Adrenal gland (tissue), 19 donors: ENCODE measurements at places on chromosomes 4 and X.

GRCh38 chrX:24019448-24019847 is 7.5 kb downstream of the KLHL15 start:
- peaks cover 4% of the 10 kb centered on the region for H3K4me1 ChIP-seq
- H3K36me3 ChIP-seq, result no peaks in the 10 kb centered on the region
- DNase-seq, result no peak
- no peaks in the 10 kb centered on the region for H3K27me3 ChIP-seq
- no peak overlapping the region for H3K27ac ChIP-seq

DNA sequence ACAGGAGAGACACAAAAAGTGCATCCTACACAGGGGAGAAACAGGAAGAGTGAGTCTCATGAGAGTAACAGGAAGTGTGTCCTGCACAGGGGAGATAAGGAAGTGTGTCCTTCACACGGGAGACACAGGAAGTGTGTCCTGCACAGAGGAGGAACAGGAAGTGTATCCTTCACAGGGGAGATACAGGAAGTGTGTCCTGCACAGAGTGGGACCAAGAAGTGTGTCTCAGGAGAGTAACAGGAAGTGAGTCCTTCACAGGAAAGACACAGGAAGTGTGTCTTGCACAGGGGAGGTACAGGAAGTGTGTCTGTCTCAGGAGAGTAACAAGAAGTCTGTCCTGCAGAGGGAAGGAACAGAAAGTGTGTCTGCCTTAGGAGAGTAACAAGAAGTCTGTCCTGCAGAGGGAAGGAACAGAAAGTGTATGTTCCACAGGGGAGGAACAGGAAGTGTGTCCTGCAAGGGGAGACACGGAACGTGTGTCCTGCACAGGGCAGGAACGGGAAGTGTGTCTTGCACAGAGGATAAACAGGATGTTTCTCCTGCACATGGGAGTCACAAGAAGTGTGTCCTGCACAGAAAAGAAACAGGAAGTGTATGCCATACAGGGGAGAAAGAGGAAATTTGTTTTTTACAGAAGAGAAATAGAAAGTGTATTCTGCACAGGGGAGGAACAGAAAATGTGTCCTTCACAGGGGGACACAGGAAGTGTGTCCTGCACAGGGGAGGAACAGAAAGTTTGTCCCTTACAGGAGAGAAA is 102.0 kb downstream of the ARSF start:
- H3K27me3 ChIP-seq, result peaks cover 9% of the 10 kb centered on the region
- H3K4me3 ChIP-seq, result no peak overlapping the region
- H3K27ac ChIP-seq, result no peak overlapping the region

GRCh38 chr4:98284640-98285046 is 23.5 kb downstream of the RAP1GDS1 start:
- H3K27me3 ChIP-seq, result no peaks in the 10 kb centered on the region
- no peaks in the 10 kb centered on the region for H3K36me3 ChIP-seq
- DNase-seq, result no peak

GRCh38 chrX:4181782-4182407 is 468.4 kb upstream of the PRKX start:
- H3K27me3 ChIP-seq, result no peaks in the 10 kb centered on the region
- no peaks in the 10 kb centered on the region for H3K36me3 ChIP-seq
- H3K4me1 ChIP-seq, result no peaks in the 10 kb centered on the region

DNA sequence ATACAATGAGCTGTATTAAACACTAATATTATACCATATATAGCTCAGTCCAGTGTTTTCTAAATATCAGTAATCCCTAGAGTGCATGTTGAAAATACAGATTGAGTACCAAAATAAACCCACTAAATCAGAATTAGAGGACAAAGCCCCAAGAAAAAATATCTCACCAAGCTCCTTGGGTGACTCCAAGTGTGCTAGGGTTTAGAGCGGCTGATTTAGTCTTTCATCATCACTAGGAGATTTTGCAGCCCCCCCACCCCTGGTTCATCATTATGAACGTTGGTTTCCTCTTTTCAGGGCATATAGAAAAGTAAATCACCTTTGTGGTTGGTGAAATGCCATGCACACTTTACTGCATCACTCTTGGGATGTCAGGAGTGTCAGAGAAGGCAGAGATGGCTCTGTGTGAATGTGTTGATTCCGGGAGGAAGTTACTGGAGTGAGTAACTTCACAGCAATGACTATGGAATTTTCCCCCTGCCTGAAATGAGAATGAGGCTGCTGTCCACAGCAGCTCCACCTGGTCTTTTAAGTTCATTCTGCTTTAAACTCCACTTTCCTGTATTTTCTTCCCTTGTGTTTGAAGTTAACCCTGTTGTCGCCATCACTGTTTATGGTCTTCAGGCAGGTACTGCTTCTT is 25.2 kb upstream of the ANAPC4 start:
- H3K4me3 ChIP-seq, result no peak overlapping the region
- H3K36me3 ChIP-seq, result peaks cover 3% of the 10 kb centered on the region
- H3K27me3 ChIP-seq, result no peaks in the 10 kb centered on the region
- no peak overlapping the region for H3K27ac ChIP-seq

DNA sequence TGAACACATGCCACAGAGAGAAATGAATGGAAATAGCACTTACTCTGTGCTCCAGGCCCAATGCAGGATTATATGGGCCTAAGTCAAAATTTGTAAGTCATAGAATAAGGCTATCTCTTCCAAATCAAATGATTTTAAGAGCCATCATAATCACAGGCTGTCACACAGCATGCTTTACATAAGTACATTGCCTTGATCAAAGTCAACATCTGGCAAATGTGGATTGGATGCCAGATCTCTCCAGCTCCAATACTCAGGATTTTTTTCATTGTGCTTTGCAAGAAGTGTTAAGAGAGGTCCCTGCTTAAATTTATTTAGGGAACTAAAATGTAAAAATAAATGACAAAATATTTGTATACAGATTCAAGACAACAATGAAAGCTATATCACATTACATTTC is 299.9 kb downstream of the PRDM5 start:
- no peaks in the 10 kb centered on the region for H3K4me1 ChIP-seq
- H3K4me3 ChIP-seq, result no peak overlapping the region
- H3K27me3 ChIP-seq, result no peaks in the 10 kb centered on the region

DNA sequence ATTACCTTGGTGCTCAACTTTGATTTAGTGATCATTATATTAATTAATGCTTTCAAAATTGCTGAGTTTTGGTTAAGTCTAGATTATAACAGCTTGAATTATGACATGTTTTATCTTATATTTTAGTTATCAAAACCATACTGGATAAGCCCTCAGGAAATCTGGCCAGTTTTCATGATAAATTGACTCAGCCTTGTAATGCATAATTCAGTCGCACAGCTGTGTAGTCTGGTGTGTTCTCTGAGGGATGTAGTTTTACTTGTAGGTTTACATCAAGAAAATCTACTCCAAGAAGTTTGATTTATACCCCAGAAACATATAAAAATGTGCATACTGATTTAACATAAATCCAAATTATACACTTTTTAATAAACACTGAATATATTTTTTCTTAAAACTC is 477.5 kb downstream of the SPRY1 start:
- no peak overlapping the region for H3K27ac ChIP-seq
- H3K4me1 ChIP-seq, result peaks cover 45% of the 10 kb centered on the region
- H3K36me3 ChIP-seq, result no peaks in the 10 kb centered on the region
- no peak for DNase-seq

DNA sequence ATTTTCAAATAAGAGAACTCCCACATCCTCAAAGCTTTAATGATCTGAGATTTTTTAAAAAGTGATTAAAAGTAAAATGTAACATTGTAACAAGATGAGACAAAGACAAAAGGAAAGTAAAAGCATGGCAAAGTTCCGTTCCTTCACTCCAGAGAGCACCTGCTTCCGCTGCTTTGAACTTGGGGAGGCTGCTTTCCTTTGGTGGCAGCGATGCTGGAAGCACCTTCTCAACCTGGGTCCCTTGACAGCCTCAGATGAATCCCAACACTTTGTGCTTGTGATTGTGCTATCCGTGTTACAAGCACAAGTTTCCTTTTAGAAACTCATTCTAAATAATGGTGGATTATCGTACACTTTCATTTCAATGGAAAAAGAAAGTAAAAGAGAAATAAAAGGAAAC is 59.7 kb downstream of the HADH start:
- H3K4me3 ChIP-seq, result no peak overlapping the region
- DNase-seq, result no peak
- no peaks in the 10 kb centered on the region for H3K27me3 ChIP-seq
- H3K27ac ChIP-seq, result no peak overlapping the region

DNA sequence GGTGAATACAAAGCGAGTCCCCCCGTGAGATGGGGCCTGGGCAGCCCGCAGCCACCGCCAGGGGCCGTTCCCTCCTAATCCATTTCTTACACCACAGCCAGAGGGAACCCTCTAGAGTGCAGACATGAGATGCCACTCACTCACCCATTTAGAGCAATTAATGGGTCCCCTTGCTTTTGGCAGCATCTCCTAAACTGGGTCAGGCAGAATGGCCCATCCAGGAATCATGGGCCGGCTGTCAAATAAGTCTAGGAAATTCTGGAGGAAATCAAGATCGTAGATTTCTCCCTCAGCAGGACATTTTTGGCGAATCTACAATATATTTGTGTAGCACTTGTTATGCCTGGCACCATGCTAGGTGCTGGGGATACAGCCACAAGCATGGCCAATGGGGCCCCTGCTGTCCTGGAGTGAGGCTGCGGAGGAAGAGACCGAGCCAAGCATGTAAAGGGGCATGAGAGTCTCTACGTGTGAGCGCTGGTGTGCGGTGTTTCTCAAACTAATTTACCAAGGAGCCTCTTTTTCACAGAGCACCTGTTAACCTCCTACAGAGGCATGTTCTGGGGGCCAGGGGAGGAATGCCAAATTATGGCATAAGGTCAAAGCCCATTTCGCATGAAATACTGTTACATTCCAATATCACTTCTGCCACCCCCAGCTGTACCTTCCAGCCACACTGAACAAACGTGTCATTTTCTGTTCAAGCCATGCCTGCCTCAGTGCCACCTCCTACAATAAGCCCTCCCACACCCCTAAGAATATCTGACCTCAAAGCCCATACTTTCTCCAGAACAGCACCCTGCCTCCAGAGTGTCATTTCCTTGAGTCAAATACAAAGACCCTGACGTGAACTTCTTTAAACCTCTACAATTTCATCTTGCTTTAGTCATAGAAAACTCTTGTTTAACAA is 28.1 kb upstream of the JAKMIP1 start:
- no peaks in the 10 kb centered on the region for H3K27me3 ChIP-seq
- H3K27ac ChIP-seq, result no peak overlapping the region
- no peaks in the 10 kb centered on the region for H3K4me1 ChIP-seq
- H3K36me3 ChIP-seq, result no peaks in the 10 kb centered on the region
- H3K4me3 ChIP-seq, result no peak overlapping the region

GRCh38 chrX:154000051-154000450 is 19.7 kb downstream of the IRAK1 start:
- DNase-seq, result no peak
- H3K27me3 ChIP-seq, result no peaks in the 10 kb centered on the region
- H3K36me3 ChIP-seq, result no peaks in the 10 kb centered on the region
- H3K27ac ChIP-seq, result no peak overlapping the region

- H3K36me3 ChIP-seq, result no peaks in the 10 kb centered on the region
- H3K27me3 ChIP-seq, result no peaks in the 10 kb centered on the region
- no peak for DNase-seq
- no peak overlapping the region for H3K4me3 ChIP-seq
- peak overlapping the region; percentile 17 for H3K27ac ChIP-seq
Measured at GRCh38 chrX:154727418-154727817, 23.5 kb downstream of the GAB3 start.

DNA sequence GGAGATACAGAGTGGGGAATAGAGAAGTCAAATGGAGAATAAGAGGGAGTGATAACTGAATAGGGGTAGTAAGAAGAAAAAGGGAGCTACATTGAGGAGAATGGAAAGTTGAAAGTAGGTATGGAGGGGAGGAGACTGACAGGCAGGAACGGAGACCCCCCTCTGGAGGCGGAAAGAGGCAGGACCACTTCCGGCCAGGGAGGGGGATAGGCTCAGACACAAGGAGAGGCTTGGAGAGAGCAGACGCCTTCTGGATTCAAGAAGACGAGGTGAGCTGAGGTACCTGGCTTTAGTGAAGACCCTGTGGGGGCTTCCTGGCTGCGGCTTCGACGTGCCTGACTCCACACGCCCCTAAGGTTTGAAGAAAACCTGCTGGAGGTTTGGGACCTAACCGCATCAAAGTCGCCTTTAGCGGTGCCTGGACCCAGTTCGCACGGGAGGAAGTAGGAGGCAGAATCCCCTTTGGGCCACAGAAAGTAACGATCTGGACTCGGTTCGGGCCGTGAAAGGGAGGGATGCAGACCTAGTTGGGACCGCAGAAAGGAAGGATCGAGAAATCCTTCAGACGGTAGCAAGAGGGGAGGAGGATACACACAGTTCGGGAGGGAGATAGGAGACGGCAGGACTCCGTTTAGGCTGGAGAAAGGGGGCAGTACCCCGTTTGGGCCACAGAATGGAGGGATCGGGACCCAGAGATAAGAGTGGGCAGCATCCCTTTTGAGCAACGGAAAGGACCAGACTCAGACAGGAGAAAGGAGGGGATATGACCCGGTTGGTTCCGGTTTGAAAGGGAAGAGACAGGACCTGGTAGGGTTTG is at the start of gene TRO:
TSS of gene TRO (plus strand) at position 215 of the 817 bp plus-strand sequence. CDS start 1,423 bp downstream, outside the sequence.
- H3K4me3 ChIP-seq, result peak within 1 kb of the TSS; percentile 57
- H3K27me3 ChIP-seq, result peaks cover 7% of the 10 kb centered on the region
- H3K27ac ChIP-seq, result no peak within 1 kb of the TSS
- no peaks in the 10 kb centered on the region for H3K4me1 ChIP-seq
- no peak for DNase-seq

DNA sequence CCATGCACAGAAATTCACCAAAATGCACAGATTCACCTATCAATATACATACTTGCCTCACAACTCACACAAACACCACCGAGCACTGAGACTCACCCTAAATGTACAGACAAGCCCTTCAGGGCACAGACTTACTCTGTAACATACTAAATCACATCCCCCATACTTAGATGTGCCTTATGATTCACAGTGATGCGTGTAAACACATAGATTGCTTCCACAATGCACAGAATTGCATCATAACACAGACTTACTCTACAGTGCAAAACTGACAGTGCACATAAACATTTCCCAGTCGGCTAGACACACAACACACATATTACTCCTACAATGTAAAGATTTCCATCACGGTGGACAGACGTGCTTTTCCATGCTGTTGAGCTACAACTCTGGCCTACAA is 6.2 kb downstream of the LINC00632 start:
- DNase-seq, result no peak
- H3K4me3 ChIP-seq, result no peak overlapping the region
- no peaks in the 10 kb centered on the region for H3K36me3 ChIP-seq
- H3K4me1 ChIP-seq, result no peaks in the 10 kb centered on the region

- no peak for DNase-seq
- H3K36me3 ChIP-seq, result no peaks in the 10 kb centered on the region
- no peaks in the 10 kb centered on the region for H3K27me3 ChIP-seq
- no peak overlapping the region for H3K27ac ChIP-seq
- H3K4me3 ChIP-seq, result no peak overlapping the region
Measured at GRCh38 chrX:2931612-2932011, 2.5 kb upstream of the ARSD start.

DNA sequence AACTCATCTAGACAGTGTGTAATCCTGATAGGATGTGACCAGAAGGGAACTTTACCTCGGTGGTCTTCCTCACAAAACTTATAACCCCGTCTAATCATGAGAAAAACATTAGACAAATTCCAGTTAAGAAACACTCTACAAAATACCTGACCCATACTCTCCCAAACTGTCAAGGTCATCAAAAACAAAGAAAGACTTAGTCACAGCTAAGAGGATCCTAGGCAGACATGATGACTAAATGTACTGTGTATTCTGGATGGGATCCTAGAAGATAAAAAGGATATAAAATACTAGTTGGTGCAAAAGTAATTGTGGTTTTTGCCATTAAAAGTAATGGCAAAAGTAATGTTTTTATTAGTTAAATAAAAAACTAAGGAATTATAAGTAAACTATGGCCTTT is 81.6 kb downstream of the DTHD1 start:
- no peaks in the 10 kb centered on the region for H3K27me3 ChIP-seq
- H3K4me3 ChIP-seq, result no peak overlapping the region
- no peaks in the 10 kb centered on the region for H3K36me3 ChIP-seq
